ENCODE measurements at places on chromosomes 7 and 10. TPM values are rescaled to one million over a fixed set of nuclear protein-coding genes. Genes with fewer than 3 reads are reported as not detected.

CYP2C18 gene
- polyA plus RNA-seq = 0.68 TPM

C10orf143 gene
- 13.5 TPM for polyA plus RNA-seq

INHBA gene
- polyA plus RNA-seq = 0.64 TPM

MBL2 gene
- 0.09 TPM for polyA plus RNA-seq

PCDH15 gene
- 0.09 TPM for polyA plus RNA-seq

ERVW-1 gene
- 0.14 TPM for polyA plus RNA-seq

GATA3 gene
- 17.5 TPM for polyA plus RNA-seq

RBM28 gene
- 24.7 TPM for polyA plus RNA-seq

SPAM1 gene
- polyA plus RNA-seq = 0.02 TPM

ZNF488 gene
- polyA plus RNA-seq = 0.23 TPM

SMARCD3 gene
- 9.6 TPM for polyA plus RNA-seq

C10orf105 gene
- 0.68 TPM for polyA plus RNA-seq

MGAM2 gene
- polyA plus RNA-seq = 0.02 TPM

KCNIP2 gene
- 1.3 TPM for polyA plus RNA-seq

EVX1 gene
- polyA plus RNA-seq = 0.05 TPM

RPEL1 gene
- polyA plus RNA-seq = 0.02 TPM

BPGM gene
- polyA plus RNA-seq = 23.1 TPM

TFEC gene
- 5.8 TPM for polyA plus RNA-seq

CACNA2D1 gene
- 5.7 TPM for polyA plus RNA-seq

SOSTDC1 gene
- polyA plus RNA-seq = 0.64 TPM

HGF gene
- polyA plus RNA-seq = 1.2 TPM

NET1 gene
- 63.6 TPM for polyA plus RNA-seq

NUTM2A gene
- 2.9 TPM for polyA plus RNA-seq

AKR1C8 gene
- polyA plus RNA-seq = 0.09 TPM

CWF19L1 gene
- polyA plus RNA-seq = 47.5 TPM

ZMIZ2 gene
- polyA plus RNA-seq = 74.1 TPM

FAM131B gene
- 0.68 TPM for polyA plus RNA-seq

MMRN2 gene
- 9.3 TPM for polyA plus RNA-seq

MMS19 gene
- 107 TPM for polyA plus RNA-seq

OPN1SW gene
- polyA plus RNA-seq = 0.07 TPM

FRMPD2 gene
- polyA plus RNA-seq = 0.27 TPM

CNPY1 gene
- 0.05 TPM for polyA plus RNA-seq

ASZ1 gene
- polyA plus RNA-seq = 0.09 TPM

RBP4 gene
- 3.1 TPM for polyA plus RNA-seq

TEX47 gene
- not detected for polyA plus RNA-seq

CH25H gene
- polyA plus RNA-seq = 23.8 TPM

GDF2 gene
- polyA plus RNA-seq = 0.02 TPM

SLC26A5 gene
- 0.07 TPM for polyA plus RNA-seq

TYSND1 gene
- 18.1 TPM for polyA plus RNA-seq

ASB10 gene
- polyA plus RNA-seq = 0.05 TPM

CEP55 gene
- 6.4 TPM for polyA plus RNA-seq

NXPH1 gene
- 0.07 TPM for polyA plus RNA-seq

GLRX3 gene
- 72.7 TPM for polyA plus RNA-seq

PKD1L1 gene
- 0.78 TPM for polyA plus RNA-seq

DLX5 gene
- 9.0 TPM for polyA plus RNA-seq

CREB5 gene
- polyA plus RNA-seq = 5.4 TPM
